ENCODE measurements at places on chromosomes 12 and 14.

- no peak for DNase-seq
Observed at GRCh38 chr12:31325524-31325875, 450 bp downstream of the SINHCAF start.

GRCh38 chr14:73463411-73463810 lies 5.1 kb upstream of the NUMB start:
- DNase-seq, result no peak

DNA sequence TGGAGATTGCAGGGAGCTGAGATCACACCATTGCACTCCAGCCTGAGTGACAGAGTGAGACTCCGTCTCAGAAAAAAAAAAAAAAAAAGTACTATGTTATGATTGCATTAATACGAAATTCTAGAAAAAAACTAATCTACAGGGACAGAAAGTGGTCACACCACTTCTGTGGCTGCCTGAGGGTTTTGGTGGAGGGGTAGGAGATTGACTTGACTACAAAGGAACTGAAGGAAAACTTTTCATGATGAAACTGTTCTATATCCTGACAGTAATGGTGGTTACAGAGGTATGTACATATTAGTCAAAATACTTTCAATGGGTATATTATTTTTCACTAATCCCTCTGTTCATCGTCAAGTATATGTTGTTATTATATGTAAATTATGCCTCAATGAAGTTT lies 42.1 kb downstream of the FOXN3 start:
- no peak for DNase-seq

DNA sequence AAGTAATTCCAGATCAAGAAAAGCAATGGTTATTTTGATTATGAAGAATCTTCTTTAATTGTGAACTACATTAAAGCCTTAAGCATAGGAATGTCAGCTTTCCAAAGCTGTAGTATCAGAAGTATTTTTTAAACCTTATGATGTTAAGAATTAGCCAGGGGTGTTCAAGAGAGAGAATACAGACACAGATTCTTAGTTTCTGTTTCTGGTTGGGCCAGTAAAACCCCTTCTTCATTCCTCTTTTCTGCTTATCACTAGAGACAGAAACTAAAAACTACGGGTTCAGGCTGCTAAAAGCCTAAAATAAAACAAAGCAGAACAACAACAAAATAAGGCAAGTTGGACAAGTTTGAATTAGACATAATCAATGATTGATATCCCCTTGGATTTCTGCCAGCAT lies 38.2 kb downstream of the IFT43 start:
- no peak for DNase-seq

- no peak for DNase-seq
Observed at GRCh38 chr14:60485598-60486251, at the start of gene C14orf39. Gene C14orf39 (minus strand): TSS chr14:60486063. CDS start chr14:60485078, 985 bp downstream.

- no peak for DNase-seq
Observed at GRCh38 chr12:89236237-89236636, 116.1 kb downstream of the DUSP6 start.

GRCh38 chr12:53949631-53950436 lies 4.9 kb upstream of the HOXC12 start:
- DNase-seq, result peak; percentile 59

GRCh38 chr14:71688576-71688975 lies 243.7 kb upstream of the RGS6 start:
- no peak for DNase-seq

GRCh38 chr12:104521731-104522130 lies 65.0 kb downstream of the CHST11 start:
- DNase-seq, result no peak

GRCh38 chr14:65846196-65846868 lies 433.8 kb downstream of the FUT8 start:
- no peak for DNase-seq

- DNase-seq, result no peak
Observed at GRCh38 chr14:49857427-49858003, 4.9 kb upstream of the NEMF start.

DNA sequence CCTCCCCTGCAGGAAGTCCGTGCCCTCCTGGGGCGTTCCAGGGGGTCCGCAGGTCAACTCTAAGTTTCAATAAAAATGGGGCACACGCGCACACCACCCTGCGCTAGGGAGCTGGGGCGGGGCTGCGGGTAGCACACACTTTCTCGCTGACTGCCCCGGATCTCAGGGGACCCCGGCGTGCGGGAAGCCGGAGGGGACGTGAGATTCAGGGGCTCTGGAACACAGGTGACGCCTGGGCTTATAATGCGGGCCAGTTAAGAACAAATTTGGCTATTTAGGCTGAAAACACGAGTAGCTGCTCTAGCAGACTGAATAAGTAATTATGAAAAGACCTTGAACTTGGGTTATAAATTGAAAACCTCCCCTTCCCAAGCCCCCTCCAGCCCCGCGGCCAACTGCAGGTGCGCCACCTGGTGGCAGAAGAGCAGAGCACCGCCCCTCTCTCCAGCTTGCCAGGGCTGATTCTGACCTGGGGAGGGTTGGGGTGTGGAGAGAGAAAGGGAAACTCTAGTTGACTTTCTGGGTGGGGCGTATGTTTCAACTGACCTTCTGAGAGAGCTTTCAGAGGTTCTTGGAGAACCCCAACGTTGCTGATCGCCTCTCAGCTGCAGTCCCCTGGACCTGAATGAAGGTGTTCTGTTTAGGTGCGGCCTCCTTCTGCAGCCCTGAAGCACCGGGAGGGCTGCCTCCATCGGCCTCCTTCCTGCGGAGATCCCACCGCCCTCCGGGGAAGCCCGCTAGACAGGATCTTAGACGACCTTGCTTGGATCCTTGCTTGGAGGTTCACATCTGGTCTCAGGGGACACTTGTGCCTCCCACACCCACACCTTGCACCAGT lies 118.4 kb upstream of the EVL start:
- DNase-seq, result peak; percentile 40

GRCh38 chr14:104976198-104977007 lies 1.8 kb downstream of the AHNAK2 start:
- peak; percentile 86 for DNase-seq

GRCh38 chr12:112595410-112595809 lies 176.7 kb downstream of the PTPN11 start:
- no peak for DNase-seq

- DNase-seq, result peak; percentile 21
Observed at GRCh38 chr12:38328306-38328895, 11.8 kb downstream of the ALG10B start.

DNA sequence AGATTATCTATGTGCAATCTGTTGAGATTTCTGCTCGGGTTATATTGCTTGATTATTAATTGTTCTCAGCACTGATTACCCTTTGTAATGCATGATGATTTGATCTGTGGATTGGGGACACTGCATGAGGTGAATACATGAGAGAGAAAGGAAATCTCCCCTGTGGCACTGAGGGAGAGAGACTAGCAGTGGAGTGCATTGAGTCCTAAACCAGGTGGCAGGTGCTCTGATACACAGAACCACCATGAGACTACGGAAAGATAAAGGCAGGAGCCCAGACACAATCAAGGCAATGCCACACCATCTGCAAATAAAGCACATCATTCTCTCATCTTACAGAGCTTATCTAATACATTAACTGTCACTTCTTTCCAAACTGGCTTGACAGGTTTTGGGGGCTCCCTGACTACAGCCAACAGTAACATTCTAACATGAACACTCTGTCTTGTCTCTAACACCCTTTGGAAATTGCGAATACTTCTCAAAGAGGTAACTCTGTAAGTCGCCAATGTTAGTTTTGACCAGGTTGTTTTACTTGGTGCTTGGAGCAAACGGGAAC lies 37.6 kb upstream of the TSPAN8 start:
- DNase-seq, result no peak

- DNase-seq, result no peak
Observed at GRCh38 chr14:24774187-24774915, 140.4 kb upstream of the GZMB start.
